GM12891 (cell line): ENCODE measurements at places on chromosomes 5 and 9.

GRCh38 chr5:53815471-53815870, 255.0 kb downstream of the NDUFS4 start:
- DNase-seq = no peak

DNA sequence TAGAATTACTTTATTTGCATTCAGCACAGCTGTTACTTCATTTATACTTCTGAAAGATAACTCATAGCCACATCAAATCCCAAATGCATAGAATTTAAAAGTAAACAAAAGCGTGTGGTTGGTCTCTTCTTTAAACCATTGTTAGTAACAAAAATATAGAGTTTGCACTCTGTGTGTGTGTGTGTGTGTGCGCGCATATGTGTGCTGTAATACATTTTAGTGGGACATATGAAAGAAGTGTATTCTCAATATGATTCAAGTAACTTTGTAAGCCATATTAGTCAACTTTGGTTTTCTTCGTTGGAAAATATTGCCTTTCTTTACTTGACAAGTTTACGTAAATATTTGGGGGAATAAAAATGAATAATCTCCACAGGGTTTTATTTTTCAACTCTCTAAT, 106.1 kb upstream of the PRRC1 start:
- no peak for DNase-seq

DNA sequence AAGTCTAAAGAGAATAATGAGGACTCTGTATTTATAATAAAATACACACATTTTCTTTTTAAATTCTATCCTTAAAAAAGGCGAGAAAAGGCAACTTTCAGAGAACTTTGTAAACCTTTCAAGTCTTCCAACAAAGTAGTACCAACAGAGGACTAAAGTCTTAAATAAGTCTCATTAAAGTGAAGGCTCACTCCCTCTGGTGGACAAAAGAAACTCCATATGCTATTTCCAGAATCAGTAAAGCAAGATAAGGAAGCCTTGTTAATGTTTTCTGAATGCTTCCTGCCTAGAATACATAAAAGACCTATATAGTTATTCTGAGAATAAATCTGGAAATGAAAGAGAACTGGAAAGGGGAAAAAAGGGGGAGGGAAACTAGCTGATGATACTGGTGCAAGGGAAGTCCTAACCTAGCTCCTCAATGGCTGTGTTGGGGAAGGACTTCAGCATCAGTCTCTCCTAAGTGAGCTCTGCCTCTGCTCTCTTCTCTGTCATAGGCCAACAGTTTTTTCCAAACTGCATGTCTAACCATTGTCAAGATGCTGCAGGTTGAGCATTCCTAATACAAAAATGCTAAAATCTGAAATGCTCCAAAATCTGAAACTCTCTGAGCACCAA, 7.2 kb downstream of the HMGCS1 start:
- no peak for DNase-seq

- no peak for DNase-seq
These were observed 721.9 kb downstream of the BRINP1 start for GRCh38 chr9:118647331-118647730.

GRCh38 chr5:149834246-149834855, 104.2 kb downstream of the PPARGC1B start:
- DNase-seq = peak; percentile 61

- DNase-seq = no peak
These were observed 1.1 kb upstream of the LCN9 start for GRCh38 chr9:135661816-135662560.

- no peak for DNase-seq
These were observed 65.6 kb upstream of the SEMA6A start for GRCh38 chr5:116640236-116640635.

DNA sequence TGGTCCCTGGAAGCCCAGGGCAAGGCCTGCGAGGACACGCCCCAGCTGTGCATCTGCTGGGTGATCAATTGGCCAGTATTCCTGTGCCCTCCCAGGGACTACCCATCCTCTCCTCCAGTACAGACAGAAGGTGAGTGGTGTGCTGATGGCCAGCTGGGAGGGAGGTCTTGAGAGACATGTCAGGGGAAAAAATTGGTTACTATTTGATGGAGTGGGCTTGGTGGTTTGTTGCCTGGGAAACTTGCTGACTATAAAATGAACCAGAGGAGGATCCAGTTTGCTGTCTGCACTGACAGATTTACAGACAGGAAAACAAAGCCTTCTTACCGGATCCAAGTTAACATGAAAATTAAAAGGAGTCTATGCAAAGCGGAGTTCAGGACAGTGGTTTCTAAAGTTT, 40.3 kb downstream of the MAP1B start:
- no peak for DNase-seq

GRCh38 chr5:133730866-133731265, 118.5 kb upstream of the FSTL4 start:
- no peak for DNase-seq
